Kidney glomerular epithelial cell (primary cell): ENCODE measurements at places on chromosomes 13 and 19.

DNA sequence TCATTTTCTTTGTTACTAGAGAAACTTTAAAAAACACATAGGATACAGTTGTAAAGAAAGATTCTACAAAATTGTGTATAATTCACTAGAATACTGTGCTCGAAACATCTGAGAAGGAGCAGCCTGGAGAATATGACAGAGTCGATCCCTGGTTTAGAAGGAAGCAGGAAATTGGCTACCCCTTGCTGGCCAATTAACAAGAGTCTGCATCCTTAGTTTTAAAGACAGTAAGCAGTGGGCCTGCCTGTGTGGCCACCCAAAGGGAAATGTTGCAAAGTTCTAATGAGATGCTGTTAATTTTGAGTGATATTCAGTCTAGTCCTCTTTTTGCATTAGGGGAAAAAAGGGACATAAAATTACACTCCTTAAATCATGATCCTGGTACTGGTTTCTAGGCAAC is 988.6 kb downstream of the PCDH17 start:
- no peak for DNase-seq

- no peak for DNase-seq
Observed at GRCh38 chr13:44303681-44304432, 69.8 kb upstream of the SERP2 start.

DNA sequence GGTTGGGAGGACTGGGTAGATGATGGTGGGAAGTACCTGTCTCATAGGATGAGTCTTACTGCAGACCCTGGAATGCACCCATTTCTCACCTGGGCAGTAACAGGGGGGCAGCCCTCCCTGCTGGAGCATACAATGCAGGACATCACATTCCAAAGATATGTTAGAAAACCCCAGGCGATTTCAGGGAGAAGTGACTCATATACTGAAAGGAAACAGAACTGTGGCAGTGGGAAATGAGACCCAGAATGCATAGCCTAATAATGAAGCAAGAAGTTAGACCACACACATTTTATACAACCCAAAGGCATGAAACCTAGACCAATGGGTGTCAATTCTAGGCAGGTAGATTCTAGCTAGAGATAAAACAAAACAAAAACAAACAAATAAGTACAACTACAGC is 402.7 kb downstream of the IRS2 start:
- DNase-seq, result no peak

- DNase-seq, result no peak
Observed at GRCh38 chr19:49117677-49118564, 1.0 kb downstream of the C19orf73 start.

GRCh38 chr19:31356587-31357314 is 7.5 kb upstream of the TSHZ3 start:
- no peak for DNase-seq

- DNase-seq, result peak; percentile 5
Observed at GRCh38 chr19:33819880-33820781, 23.5 kb downstream of the KCTD15 start.

- no peak for DNase-seq
Observed at GRCh38 chr13:43879755-43880181, at the start of gene LACC1. Gene LACC1 (plus strand): TSS chr13:43879904. CDS start chr13:43880986, 1,082 bp downstream.

DNA sequence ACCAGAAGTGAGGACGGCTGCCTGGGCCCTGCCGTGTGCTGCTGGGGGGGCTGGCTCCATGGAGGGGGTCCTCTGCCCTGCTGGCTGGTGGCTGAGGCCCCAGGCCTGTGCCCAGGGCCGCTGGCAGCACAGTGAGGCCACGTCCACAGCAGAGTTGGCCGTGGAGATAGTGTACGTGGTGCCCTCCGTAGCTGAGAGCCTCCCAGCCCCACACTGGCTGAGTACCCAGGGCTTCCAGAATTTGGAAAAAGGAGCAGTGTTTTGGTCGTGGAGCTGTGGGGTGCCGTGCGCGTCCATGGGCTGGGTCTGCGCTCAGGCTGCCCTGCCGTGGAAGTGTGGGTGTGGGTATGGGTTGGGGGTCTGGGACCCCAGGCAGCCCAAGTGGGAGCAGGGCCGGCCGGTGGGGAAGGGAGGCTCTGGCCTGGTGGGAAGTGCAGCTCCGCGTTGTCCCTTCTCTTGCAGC is 5.9 kb downstream of the PTBP1 start:
- DNase-seq, result no peak

GRCh38 chr13:32472194-32472621 is 44.3 kb upstream of the N4BP2L1 start:
- DNase-seq, result no peak

GRCh38 chr13:114272977-114273376 is 8.4 kb upstream of the UPF3A start:
- DNase-seq, result no peak

DNA sequence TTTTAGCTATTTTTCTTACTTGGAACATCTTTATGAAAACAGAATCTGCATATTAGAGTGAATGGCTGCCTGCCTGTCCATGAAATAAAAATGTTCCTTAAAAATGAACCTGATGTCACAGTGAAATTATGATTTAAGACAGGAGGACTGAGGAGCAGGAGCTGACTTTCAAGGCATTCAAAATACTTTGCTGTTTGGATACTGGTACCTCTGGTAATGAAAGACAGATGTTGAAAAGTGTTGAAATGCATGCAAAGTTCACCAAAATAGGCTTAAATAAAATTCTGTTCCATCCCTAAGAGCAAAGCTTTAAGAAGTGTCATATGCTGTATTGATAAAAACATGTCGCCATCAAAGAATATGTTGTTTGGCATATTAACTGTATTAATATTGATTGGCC is 1.7 kb downstream of the ARHGEF7 start:
- DNase-seq, result no peak

GRCh38 chr13:33347861-33348260 is 62.3 kb upstream of the STARD13 start:
- peak; percentile 29 for DNase-seq

GRCh38 chr19:13054626-13055212 is 47.9 kb downstream of the LYL1 start:
- DNase-seq, result no peak

GRCh38 chr13:39577838-39578491 is 25.0 kb downstream of the LHFPL6 start:
- DNase-seq, result no peak

DNA sequence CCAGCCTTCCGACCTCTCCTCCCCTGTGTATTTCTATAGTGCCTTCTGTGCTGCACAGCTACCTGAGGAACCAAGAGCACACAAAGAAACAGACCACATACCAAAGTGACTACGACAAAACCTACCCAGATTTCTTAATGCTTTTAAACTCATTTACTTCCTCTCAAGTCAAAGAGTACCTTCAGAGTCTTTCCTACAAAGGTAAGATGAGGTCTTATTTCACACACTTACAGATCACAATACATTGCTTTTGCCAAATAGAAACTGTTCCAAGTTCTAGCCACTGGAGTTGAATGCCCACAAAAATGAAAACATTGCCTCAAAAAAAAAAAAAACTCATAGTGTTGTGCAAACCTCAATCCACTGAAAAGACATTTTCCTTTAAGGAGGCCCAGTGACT is 36.4 kb downstream of the TEX26 start:
- DNase-seq, result no peak

- no peak for DNase-seq
Observed at GRCh38 chr13:21971662-21972621, 301.1 kb downstream of the FGF9 start.

DNA sequence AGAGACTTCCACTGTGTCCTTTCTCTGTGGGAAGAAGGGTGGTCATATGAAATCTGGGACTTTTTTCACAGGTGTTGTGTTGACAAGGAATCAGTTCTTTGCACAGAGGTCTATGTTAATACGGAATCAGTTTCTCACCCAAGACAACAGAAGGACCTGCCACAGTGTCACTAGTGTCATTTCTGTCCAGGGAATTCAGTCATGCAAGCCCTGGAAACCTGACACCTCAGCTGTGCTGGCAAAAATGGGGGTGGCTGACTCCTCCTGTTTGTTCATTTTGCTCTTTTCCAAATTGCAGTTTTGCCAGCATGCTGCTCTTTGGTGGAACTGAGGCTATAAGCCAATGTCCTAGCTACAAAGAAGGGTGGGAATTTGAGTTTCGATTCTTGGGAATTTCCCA is 49.8 kb upstream of the ESD start:
- DNase-seq, result no peak

- DNase-seq, result no peak
Observed at GRCh38 chr13:87244256-87244890, 426.8 kb upstream of the SLITRK5 start.

- no peak for DNase-seq
Observed at GRCh38 chr19:7682175-7682855, 1.7 kb downstream of the TRAPPC5 start.

DNA sequence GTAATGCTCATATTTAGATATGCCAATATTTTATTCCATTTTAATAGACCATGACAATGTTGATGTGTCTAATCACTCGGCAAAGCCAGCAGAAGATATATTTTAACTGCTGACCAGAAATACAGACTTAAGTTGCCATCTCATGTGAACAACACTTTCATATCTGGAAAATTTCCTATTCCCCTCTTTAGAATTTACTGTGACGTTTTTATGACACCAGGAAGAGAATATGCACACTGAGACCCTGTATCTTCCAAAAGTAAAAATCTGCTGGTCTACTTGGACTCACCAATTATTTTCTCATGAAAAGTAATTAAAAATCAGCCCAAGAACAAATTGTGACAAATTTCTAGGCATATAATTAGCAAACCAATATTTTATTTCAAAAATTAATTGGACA is 2.1 kb downstream of the PROSER1 start:
- DNase-seq, result no peak

GRCh38 chr13:48038761-48039160 is 1.2 kb downstream of the NUDT15 start:
- DNase-seq, result no peak

- no peak for DNase-seq
Observed at GRCh38 chr19:20840371-20840770, 64.3 kb downstream of the ZNF66 start.

DNA sequence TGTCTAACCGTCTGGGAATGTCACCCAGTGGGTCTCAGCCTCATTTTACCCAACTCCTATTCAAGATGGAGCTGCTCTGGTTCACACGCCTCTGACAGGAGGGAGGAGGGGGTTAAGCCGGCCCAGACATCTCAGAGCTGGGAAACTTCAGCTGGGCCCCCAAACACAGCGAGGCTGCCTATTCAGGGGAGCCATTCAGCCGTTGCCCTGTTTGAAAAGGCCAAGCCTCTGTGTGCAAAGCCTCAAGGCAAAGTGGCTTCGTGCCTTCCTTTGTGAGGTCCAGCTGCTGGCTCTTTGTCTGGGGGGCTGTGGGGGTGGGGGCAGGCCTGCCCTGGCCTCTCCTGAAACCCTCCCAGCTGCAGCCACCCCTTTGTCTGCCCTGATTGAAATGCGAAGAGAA is 147.4 kb downstream of the PTPRS start:
- DNase-seq, result no peak

DNA sequence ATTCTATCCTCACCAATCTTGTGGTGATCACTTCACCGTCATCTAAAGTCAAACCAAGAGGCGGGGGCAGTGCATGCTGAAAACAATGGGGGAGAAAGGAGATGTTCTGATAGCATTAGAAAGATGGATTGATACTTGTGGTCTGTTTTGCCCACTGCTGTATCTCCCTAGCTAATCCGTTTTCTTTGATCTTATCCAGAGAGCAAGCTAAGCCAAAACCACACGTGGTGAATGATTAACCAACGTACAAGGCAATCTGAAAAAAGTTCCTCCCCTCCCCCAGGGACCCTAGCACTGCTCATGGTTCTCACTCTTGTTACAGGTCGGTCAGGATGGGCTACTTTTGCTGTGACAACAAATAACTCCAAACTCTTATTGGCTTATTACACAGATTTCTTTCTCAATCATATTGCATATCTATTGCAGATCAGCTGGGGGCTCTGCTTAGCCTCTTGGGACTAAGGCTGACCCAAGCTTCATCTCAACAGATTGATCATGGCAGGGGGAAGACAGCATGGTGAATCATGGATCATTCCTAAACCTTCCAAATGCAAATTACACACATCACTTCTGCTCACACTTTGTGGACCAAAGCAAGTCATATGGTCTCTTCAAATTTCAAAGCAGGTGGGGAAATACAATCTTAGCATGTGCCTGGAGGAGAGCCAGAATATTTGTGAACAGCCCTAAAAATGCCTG is 11.9 kb upstream of the C13orf42 start:
- DNase-seq, result peak; percentile 26
